ENCODE measurements at places on chromosomes 7 and 10.

DNA sequence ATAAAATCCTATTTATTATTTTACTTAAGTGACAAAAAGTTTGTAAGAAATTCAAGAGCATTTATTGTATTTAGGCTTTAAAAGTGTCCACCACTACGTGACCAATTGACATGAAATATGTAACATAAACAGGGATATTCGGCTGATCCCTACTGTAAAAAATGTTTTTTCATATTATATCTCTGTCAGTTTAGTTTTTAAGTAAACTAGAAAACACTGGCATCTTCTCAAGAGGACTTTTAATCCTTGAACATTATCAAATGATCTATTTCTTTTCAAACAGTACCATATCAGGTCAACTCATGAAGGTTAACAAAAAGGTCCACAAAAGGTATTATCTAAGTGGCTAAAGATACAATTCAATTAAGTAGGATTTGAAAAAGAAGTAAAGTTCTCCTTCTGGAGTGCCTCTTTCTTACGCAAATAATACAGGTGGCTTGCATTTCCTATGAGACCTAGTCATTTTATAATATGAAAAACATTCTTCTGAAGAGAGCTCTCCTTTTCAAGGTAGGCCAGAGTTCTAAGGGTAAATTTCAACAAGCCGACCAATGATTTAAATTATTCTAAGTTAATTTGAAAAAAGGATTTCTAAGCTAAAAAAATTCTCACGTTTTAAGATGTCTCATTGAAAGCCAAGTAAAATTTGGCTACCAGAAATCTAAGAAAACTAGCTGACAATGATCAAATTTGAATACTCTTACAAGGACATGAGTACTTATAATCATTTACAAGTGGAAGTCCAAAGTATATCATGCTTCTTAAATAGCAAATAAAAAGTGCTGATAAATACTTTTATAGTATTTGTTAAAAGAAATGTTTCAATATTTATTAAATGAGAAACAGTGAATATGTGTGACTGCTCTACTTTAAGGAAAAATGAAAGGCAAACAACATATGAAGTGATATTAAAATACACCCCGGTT is 133.5 kb downstream of the NRBF2 start:
- DNase-seq = no peak

DNA sequence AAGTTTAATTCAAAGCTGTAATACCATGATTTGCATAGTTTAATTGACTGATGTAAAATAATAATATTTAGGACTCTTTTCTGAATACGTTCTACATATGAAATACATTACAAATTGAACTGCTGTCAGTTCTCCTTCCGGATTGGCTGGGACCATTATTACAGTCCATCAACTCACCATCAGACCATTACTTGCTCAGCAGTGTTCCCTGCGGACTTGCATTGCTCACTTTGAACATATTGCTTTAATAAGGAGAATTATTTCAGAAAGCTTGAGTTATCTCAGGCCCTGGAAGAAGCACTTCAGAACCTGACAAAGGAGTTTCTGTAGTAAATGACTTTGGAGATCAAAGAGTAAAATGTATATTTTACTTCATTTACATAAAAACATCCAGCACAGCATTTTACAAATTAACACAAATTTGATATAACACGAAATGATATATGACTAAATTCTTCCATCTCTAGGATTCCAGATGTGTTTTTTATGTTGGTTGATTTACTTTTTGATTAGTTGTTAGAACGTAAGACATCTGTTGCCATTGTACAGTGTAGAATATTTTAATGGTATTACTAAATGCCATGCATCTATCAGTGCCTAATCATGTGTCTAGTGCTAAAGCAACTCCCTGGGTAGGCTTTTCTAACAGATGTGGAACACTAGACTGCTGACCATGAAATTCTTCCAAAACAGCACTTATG is 418.5 kb upstream of the SEMA3A start:
- DNase-seq = no peak

DNA sequence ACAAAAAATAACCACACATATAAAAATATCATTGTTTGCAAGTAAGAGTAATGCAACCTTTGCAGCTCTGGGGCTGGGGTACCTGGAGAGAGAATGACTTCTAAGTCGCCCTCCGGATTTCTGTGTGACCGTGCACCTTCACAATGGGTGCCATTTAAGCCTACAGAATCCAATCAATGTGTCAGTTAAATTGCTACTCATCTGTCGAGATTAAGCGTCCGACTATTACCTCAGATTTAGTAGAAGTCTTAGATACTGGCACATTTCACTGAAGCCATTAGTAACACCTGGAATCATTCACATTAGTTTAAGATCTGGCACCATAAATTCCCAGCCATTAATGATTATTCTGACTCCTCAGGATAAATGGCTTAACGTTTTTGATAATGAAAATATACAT is 507.3 kb upstream of the MGMT start:
- DNase-seq = no peak

DNA sequence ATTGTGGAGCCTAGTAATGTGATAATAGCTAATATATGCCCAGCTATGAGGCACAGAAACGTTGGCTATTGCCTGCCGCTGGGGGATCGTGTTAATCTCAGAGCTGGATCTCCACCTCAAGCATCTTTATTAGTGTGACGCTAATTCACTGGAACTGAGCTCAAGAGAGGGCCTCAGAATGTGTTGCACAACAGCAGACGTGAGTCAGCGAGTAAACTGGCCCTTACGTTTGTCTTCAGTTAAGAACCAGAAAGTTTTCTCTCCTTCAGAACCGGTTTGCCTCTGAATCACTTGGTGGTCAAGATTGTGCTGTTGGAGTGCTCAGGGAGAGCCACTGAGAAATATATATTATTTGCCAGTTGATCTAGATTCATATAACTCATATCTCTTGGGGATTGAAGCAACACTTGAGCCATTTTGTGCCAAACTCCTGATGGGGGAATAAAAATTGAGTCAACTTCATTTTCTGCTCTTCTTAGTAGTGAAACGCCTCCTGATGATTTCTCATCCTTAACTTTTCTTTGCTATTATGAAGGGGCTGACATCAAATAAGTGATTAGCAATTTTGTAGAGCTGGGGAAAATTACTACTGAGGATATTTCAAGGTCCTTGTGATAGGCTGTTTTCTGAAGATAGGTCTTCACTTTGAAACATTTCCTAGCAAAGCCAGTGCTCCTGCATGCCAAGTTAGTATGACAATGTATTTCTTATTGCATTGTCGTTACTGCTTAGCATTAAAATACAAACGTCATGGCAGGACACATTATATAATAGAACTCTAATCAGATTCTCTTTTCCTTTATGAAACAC is 22.3 kb downstream of the BZW2 start:
- no peak for DNase-seq

DNA sequence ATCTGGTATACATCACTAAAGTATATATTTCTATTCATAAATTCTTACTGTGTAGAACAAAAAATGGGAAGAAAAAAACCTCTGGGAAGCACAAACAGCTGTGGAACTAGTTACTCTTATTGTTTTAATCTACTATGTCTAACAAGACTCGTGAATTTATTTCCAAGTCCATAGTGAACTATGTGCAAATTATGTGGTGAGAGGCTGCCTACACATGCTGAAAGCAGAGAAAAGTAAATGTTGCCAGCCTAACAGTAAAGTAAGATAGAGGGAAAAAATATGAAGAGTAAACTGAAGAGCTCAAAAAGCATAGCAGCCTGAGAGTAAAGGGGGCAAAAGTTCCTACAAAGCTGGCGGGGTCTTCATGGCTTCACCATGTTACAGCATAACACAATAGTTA is 3.0 kb downstream of the GDI2 start:
- DNase-seq = no peak

DNA sequence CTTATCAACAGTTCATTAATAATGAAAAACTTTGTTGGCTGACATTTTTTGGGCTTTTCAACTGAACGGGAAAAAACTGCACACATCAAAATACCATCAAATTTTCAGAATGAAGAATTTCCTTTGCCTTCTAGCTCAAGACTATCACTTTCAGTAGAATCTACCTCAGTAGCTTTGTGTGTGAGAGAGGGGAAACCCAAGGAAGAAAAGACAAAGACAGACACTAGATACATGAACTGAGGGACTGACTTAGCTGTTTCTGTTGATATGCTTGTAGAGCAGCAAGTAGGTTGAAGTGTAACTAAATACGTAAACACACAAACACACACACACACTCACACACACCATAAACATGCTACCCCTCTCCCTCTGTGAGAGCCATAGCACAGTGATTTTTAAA is 257.1 kb downstream of the CDK14 start:
- no peak for DNase-seq

- no peak for DNase-seq
These were observed 15.5 kb upstream of the DNAJB12 start for GRCh38 chr10:72370201-72370722.

DNA sequence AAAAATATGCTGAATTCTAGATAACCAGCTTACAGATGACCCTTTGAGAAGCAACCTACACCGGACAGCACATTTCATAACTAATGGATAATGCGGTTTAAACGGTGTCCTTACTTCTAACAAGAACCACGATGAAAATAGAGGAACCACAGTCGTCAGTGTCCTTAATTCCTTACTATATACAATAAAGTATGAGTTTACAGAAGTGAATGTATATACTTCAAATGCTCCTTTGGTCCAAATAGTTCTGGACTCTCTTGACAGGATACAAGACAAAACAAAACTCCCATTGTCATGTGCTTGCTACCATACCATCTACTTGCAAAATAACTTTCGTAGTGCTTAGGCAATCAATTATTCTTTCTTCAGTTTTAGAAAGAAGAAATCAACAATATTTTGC is 2.4 kb downstream of the NAMPT start:
- DNase-seq = no peak

- no peak for DNase-seq
These were observed 144.7 kb downstream of the PLCE1 start for GRCh38 chr10:94138391-94138790.

GRCh38 chr7:129855234-129855673 is 97.5 kb downstream of the UBE2H start:
- DNase-seq = no peak

- DNase-seq = no peak
These were observed 26.8 kb downstream of the DPCD start for GRCh38 chr10:101614663-101615524.

GRCh38 chr10:117967149-117967650 is 79.5 kb downstream of the RAB11FIP2 start:
- DNase-seq = no peak

- DNase-seq = no peak
These were observed 6.0 kb downstream of the LDB1 start for GRCh38 chr10:102113956-102114857.

- no peak for DNase-seq
These were observed 167.1 kb upstream of the TNRC18 start for GRCh38 chr7:5590596-5591277.

DNA sequence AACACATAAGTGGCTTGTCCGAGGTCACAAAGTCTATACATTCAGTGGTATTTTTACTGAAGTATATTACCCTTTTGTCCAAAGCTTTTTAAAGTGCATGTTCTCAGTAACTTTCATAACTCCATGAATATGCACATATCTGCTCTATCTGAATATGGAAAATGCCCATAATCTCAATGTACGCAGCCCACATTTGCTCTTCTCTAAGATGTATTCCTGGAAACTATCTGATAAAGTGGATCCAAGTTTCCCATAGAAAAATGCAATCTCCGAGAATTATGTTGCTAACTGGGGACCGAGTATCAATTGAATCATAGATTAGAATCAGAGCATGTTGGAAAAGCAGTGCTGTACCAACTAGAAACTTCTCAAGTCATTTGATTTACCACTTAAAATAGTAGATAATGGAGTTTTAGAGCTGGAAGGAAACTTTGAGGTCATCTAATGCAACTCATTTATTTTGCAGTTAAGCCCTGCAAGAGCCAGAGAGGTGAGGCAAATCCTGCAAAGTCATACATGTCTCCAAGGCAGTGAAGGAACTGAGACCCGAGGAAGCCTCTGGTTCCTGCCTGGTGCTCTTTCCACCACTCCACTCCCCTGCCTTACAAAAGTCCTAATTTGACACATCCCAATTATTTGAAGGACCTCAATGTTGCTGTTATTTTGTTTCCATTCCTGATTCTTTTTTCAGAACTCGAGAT is 69.4 kb downstream of the CYCS start:
- no peak for DNase-seq

DNA sequence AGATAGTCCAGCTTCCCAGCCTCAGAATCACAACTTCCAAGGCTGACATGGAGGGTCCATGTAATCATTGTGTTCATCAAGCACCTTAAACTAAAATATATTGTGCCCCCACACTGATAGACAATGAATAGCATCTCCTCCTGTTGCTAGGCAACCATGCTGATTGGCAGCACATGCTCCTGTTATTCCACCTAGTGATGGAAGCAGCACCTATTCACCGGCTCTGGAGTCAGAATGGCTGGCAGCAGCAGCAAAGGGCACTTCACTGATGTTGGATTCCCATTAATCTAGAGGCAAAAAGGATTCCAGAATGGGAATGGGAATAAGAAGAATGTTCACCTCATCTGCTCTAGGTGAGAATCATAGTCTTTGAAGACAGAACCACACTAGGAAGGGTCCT is 55.0 kb downstream of the RELN start:
- no peak for DNase-seq

DNA sequence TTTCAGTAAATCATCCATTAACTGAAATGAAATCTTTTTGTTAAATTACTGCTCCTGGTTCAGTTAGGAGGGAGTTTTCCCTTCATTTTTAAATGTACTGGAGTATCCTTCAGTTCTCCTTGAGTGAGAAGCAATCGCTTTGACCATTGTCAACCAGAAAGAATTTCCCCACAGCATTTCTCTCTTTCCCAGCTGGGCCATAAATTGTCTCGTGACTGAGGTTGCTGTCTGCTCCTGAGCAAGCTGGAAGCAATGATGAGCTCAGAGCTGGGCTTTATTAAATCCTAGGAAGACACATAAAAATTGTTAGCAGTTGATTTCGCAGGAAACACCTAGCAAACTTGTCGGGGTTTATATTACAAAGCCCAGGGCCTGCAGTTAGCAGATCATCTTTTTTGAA is 102.0 kb upstream of the INSYN2A start:
- no peak for DNase-seq

- DNase-seq = no peak
These were observed 38.8 kb downstream of the PRPS1L1 start for GRCh38 chr7:17988858-17989257.

- no peak for DNase-seq
These were observed 181.2 kb downstream of the TWIST1 start for GRCh38 chr7:18936265-18936664.

GRCh38 chr10:76973091-76974016 is 664.3 kb downstream of the KCNMA1 start:
- DNase-seq = no peak
